ENCODE measurements at places on chromosomes 2 and 18.

GRCh38 chr18:48059455-48060010 is 129.1 kb upstream of the SMAD2 start:
- no peak for DNase-seq

DNA sequence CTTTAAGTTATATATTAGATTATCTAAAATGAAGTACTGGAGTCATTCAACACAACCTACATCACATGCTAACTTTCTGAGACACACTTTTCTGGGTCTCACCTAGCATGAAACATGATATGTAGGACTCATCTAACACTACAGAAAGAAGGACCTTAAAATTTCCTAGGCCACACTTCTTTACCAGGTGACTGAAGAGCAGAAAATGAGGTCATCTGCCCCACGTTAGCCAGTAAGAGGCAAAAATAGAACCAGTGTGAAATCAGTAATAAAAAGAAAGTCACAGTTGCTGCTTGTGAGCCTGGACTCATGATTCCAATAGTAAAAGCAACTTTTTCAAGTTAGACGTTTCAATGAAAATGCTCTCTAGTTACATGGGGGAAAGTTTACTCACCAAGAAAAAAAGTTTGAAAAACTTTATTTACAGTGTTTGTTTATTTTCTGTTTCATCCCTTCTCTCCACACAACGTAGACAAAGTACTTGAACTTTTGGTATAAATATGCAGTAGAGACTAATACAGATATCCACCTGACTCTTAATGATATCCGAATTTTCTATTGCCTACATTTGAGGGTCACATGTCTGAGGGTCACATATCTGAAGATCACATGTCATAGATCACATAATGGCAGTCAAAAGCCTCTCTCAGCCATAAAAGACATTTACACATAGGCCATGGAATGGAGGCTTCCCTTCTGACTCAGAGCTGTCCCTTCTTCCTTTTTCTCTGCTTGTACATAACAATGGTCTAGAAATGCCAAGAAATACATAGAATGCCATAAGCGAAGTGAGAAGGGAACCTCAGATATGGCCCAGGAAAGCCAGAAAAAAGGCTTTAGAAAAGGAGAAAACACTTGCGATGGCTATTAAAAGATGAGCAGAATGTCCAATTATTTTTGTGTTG is 362.9 kb downstream of the ZEB2 start:
- no peak for DNase-seq

- DNase-seq: no peak
These were observed 4.7 kb downstream of the PLCL1 start for GRCh38 chr2:197809064-197809463.

- DNase-seq: no peak
These were observed 67.4 kb downstream of the TXNL1 start for GRCh38 chr18:56570978-56571377.

DNA sequence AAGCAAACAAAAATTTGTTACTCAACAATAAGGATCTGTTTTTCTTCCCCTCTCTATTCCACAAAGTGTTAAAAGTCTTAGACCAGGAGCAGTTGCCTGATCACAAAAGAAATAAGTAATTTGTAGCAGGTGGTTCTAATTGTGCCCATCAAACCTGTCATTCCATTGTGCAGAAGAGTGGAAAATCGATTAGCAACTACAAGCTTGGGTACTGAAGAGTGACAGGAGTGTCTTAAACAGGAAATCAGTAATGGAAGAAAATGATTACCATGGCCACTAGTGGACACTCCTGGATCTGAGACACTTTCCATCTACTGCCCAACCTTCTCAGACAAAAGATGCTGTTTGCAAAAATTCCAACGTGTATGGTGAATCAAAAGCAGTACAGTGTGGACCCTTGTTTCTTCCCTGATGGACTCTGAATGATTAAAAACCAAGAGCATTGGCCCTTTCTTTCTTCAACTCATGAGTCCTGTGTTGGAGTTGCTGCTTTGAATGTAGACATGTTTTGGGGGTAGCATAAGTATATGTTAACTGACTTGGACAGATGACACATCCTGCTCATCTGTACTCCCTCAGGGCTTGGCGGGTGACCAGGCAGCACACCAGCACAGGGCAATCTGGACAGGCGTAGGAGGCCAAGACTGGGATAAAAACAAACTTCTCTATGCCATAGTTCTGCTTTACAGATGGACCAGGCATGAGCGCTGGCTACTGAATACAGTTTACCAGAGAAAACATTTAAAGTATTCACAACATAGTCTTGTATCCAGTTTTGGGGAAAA is 51.9 kb downstream of the PLA2R1 start:
- no peak for DNase-seq

- DNase-seq: no peak
These were observed 100.7 kb upstream of the RNU4ATAC start for GRCh38 chr2:121429927-121430520.

DNA sequence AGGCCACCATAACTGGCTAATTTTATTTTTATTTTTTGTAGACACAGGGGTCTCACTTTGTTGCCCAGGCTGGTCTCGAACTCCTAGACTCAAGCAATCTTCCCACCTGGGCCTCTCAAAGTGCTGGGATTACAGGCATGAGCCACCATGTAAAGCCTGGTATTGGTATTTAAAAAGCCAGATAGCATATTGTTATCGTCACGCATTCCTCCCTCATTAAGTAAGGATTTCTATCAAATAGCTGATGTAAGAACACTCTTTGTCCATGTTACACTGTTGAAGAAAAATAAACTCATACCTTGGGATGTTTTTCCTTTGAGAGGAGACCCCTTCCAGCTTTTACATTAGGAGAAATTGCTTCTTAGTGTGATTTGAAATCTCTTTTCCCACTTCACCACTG is 39.2 kb upstream of the DARS1 start:
- DNase-seq: no peak

- no peak for DNase-seq
These were observed 4.6 kb downstream of the TXNL4A start for GRCh38 chr18:79983793-79984192.

DNA sequence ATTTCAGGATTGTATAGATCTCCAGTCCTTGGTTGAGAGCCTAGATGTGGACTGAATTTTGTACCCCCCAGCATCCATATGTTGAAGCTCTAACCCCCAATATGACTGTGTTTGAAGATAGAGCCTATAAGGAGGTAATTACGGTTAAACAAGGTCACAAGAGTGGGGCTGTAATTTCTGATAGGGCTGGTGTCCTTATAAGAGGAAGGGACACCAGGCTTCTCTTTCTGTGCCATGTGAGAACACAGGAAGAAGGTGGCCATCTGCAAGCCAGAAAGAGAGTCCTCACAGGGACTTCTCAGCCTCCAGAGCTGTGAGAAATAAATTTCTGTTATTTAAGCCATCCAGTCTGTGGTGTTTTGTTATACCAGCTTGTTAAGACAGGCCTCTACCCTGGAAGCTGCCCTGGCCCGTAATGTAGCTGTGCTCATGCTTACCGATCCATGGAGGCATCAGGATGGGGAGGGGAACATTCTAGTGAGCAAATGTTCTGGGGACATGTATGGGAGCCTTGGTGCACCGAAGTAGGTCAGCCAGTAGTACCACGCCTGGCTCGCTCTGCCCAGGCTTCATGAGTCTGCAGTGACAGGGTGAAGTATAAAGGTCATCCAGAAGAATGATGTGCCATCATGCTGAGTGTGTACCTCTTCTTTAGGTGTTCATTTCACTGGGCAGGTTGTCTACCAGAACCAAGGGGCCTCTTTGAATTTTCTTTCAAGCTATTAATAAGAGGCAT is 16.1 kb downstream of the RASGRP3 start:
- DNase-seq: no peak

- DNase-seq: no peak
These were observed 603.6 kb downstream of the CPS1 start for GRCh38 chr2:211159972-211160371.

DNA sequence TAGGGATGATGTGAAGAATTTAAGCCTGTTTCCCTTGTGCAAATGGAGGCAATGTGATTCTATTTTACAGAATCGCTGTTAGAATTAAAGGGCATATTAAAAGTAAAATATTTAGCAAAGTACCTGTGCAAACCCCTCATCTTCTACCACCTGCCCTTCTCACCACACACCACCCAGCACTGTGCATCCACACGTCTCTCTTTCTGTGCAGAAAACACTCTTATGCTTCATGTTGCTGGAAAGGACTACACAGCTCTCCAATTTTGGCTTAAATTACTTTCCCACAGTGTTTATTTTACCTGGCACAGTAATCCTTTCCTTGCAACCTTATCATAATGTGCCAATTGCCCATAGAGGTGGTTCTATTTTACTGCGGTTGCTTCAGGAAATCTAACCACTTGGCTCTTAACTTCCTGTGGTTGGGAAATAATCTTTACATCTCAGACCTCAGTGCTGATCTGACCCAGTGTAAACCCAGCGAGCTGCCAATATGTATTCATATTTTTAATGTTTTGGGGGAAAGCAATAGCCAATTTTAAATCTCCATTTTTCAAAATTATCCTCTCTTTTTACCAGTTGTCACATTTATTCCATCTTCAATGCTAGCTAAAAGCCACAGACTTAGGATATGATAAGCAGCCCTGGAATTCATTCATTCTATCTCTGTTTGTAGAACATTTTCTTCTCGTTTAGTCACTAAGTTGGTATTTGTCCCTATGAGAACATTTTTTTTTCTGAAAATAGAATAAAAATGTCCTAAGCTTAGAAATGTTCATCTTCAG is 250.9 kb downstream of the DSEL start:
- DNase-seq: no peak

- no peak for DNase-seq
These were observed 7.3 kb upstream of the SLC3A1 start for GRCh38 chr2:44267796-44268648.

DNA sequence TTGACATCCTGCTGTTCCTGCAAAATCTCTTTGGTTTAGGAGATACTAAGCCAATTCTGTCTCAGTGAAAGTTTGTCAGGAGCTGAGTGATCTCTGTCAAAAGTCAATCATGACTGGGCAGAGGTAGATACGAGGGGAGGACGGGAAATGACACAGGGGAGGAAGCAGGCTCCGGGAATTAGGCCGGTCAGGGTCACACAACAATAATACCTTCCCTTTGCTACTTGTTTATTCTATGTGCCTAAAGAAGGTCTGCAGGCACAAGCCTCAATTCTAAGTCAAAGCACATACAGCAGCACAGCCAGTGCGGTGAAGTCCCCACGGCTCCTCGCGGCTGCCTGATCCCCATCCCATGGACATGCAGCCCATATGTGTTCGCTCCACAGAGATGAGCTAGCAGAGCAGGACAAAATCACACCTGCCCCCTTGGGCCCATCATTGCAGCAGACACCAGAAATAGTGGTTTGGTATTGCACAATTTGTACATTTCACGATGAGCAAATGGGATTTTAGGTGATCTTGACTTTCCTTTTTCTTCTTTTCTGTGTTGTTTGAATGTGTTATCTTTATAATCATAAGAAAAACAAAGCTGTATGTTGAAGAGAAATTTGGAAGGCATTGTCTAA is 141.4 kb downstream of the VAPA start:
- no peak for DNase-seq

DNA sequence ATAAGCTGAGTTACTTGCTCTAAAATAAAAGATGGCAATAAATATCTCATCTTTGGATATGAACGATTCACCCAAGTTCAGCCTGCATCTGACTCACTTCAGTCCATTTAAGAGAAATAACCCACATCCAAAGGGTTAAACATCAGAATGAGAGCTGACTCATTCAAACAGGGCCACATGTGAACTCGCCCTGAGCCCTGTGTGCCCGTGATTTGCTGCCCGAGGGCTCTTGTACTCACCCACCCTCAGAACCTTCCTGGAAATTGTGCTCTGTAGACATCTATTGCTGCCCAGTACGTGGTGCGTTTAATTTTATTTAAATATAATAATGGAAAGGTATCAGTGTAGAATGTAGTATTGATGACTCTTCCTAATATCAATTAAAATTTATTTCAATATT is 66.9 kb upstream of the RBM44 start:
- DNase-seq: peak; percentile 77

- no peak for DNase-seq
These were observed 638 bp downstream of the ST6GAL2 start for GRCh38 chr2:106885329-106885728.

- DNase-seq: no peak
These were observed 31.9 kb upstream of the REG3G start for GRCh38 chr2:78993518-78994148.

DNA sequence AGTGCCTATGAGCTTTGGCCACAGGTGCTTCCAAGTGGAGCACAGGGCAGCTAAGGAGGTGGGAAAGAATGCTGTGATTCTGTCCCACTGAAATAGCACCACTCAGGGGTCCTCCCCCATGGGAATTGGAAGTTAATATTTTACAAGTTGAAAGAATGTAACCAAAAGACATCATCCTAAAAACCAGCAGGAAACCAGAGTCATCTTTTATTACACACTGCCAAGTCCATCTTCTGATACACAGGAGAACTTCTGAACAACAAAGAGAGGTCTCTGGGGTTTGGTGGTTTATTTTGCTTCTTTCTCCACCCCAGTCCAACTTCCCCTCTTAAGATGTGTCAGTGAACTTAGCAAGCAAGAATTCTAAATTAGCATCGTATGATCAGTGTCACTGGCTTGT is 47.7 kb downstream of the COLEC12 start:
- no peak for DNase-seq

DNA sequence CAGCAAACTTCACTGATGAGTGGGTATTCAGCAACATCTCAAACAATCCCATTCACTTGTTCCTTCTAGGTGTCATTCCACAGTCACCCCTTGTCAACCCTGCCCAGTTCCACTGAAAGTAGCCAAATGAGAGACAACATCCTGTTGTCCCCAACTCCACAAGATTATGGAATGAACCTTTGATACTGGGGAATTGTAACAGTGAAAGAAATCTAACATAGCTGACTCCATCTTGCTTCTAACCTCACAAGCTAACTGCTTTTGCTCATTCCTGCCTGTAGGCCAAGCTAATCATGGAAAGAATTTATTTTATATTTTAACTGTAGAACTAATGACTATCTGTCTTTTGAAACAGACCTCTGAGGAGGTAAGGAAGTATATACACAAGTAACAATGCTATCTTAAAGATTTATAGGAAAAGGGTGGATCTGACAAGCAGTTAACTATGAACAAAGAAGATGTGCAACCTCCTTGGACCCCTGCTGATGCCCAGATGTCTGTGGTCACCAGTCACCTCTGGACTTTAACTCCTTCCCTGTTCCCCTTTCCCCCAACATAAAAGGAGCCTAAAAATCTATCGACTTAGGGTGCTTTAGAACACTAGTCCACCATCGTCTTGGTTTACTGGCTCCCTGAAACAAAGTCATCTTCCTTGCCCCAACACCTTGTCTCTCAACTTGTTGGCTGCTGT is 6.9 kb upstream of the ANXA4 start:
- no peak for DNase-seq
